Osteoblast (primary cell): ENCODE measurements at places on chromosomes 5 and 9. TPM values are rescaled to one million over a fixed set of nuclear protein-coding genes. Genes with fewer than 3 reads are reported as not detected.

DNA sequence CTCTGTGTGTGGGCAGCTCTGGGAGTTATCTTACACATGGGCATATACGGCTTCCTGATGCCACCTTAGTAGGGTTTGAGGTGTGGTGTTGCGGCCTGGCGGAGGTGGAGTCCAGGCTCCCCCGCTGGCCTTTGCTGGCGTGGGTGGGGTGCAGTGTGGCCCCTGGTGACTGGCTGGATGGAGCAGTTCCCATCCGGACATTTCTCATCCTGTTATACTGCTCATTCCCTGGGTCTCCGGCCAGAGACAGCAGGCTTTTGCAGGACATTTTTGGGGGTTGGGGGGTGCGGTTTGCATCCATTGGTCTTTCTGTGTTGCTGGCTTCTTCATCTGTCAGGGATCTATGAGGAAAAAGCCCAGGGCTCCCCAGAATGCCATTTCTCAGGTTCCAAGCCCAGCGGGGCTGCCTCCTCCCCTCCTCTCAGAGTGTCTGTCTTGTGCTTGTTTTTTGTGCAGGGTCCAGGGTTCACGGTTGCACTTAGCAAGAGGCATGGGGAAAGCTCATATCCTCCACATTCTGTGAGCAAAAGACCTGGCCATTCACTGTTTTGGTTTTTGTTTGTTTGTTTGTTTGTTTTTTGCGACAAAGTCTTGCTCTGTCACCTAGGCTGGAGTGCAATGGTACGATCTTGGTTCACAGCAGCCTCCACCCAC is 22.3 kb downstream of the NDUFS6 start:
- no peaks in the 10 kb centered on the region for H3K4me1 ChIP-seq
- H3K27ac ChIP-seq: no peak overlapping the region
- H3K27me3 ChIP-seq: no peaks in the 10 kb centered on the region
- DNase-seq: peak; percentile 19
- H3K36me3 ChIP-seq: peaks cover 27% of the 10 kb centered on the region

Gene HACD4
- 6.8 and 8.3 TPM in 2 replicates for total RNA-seq

DNA sequence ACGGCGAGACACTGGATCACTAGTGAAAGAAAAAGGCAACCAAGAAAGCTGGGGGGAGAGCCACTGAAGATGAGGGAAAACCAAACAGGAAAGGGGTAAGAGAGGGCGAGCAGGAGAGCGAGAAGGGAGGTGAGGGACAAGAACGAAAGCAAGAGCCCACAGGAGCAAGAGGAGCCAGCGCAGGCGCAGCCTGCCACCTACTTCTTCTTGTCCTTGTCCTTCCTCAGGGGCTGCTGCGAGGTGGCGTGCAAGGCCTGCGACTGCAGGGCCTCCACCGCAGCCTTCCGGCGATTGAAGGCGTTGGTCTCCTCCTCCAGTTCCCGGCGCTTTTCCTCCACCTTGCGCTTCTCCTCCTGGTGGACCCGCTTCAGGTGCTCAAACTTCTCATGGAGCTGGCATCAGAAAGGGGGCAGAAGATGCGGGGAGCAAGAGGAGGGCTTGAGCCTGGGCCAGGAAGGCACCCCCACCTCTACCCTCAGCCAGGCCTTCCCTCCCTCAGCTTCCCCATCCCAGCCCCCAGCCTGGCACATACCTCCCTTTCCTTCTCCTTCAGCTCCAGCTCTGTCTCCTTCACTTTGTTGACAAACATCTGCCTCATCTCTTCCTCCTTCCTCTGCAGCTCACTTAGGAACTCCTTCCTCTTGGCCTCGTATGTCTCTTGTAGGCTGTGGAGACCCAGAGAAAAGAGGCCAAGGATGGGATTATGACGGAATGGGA is 13.5 kb downstream of the CCNI2 start:
- H3K27ac ChIP-seq: no peak overlapping the region
- H3K36me3 ChIP-seq: peaks cover 38% of the 10 kb centered on the region
- H3K4me3 ChIP-seq: no peak overlapping the region
- H3K27me3 ChIP-seq: no peaks in the 10 kb centered on the region
- no peaks in the 10 kb centered on the region for H3K4me1 ChIP-seq

GRCh38 chr5:159792180-159792579 is 124.1 kb upstream of the ADRA1B start:
- H3K36me3 ChIP-seq: no peaks in the 10 kb centered on the region
- H3K4me1 ChIP-seq: peaks cover 2% of the 10 kb centered on the region
- no peak for DNase-seq
- no peak overlapping the region for H3K27ac ChIP-seq

- no peaks in the 10 kb centered on the region for H3K27me3 ChIP-seq
- no peak for DNase-seq
Observed at GRCh38 chr5:154437281-154437965, 8.4 kb upstream of the SAP30L start.

GRCh38 chr5:9474219-9475002 is 71.5 kb downstream of the SEMA5A start:
- no peak overlapping the region for H3K27ac ChIP-seq
- peaks cover 5% of the 10 kb centered on the region for H3K4me1 ChIP-seq
- H3K36me3 ChIP-seq: no peaks in the 10 kb centered on the region
- no peak overlapping the region for H3K4me3 ChIP-seq
- no peak for DNase-seq

GRCh38 chr5:169548315-169548714 is 35.3 kb upstream of the SPDL1 start:
- no peaks in the 10 kb centered on the region for H3K27me3 ChIP-seq
- H3K4me1 ChIP-seq: peaks cover 18% of the 10 kb centered on the region
- H3K4me3 ChIP-seq: no peak overlapping the region
- H3K36me3 ChIP-seq: no peaks in the 10 kb centered on the region
- no peak for DNase-seq

GRCh38 chr5:7705261-7705660 is 145.7 kb downstream of the CFAP90 start:
- no peaks in the 10 kb centered on the region for H3K27me3 ChIP-seq
- no peak for DNase-seq
- H3K27ac ChIP-seq: no peak overlapping the region

Gene TGFBI
- 1,700 and 2,120 TPM in 2 replicates for total RNA-seq

GRCh38 chr9:23081377-23081776 is 634.8 kb downstream of the DMRTA1 start:
- no peaks in the 10 kb centered on the region for H3K27me3 ChIP-seq
- H3K4me3 ChIP-seq: no peak overlapping the region
- H3K4me1 ChIP-seq: no peaks in the 10 kb centered on the region
- no peak for DNase-seq
- H3K36me3 ChIP-seq: no peaks in the 10 kb centered on the region
- no peak overlapping the region for H3K27ac ChIP-seq

- peak; percentile 89 for DNase-seq
- H3K27ac ChIP-seq: peak within 1 kb of the TSS; percentile 88
- H3K36me3 ChIP-seq: no peaks in the 10 kb centered on the region
Observed at GRCh38 chr9:16870596-16871335, at the start of gene BNC2. BNC2 (minus strand) TSS chr9:16870670; CDS start chr9:16870648, 22 bp downstream.

GRCh38 chr5:107289030-107289714 is 381.6 kb downstream of the EFNA5 start:
- peaks cover 4% of the 10 kb centered on the region for H3K4me1 ChIP-seq
- H3K27ac ChIP-seq: no peak overlapping the region
- no peak overlapping the region for H3K4me3 ChIP-seq
- no peak for DNase-seq
- H3K36me3 ChIP-seq: no peaks in the 10 kb centered on the region

DNA sequence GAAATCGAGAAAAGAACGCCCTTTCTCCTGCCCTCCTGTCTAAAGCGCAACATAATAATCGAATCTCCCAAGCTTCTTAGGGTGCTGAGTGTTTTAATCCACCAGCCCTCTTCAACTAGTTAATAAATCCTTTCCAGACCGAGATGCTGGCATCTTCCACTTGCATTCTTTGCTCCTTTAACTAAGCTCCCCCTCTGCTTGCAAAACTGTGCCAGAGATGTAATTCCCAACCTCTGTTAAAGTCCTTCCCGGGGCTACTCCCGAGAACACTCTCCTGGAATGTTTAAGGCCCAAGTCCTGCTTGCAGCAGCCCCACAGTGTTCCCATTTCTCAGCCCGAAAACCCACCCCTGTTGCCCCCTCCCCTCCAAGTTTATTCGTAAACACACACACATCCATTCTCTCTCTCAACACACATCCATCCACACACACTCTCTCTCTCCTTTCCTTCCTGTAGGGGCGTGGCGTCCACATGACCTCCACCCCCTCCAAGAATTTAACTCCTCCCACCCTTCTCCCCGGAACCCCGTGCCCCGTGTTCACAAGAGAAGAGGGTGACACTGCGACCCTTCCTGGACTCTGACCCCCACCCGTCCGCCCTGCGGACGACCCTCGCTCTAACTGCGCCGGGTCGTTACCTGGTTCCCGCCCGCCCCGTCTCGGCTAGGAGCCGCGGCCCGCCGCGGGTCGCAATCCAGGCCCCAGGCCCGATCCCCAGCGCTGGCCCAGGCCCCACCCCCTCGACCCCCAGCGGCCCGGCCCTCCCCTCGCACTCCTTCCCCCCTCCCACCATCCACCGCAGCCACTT is 7.0 kb upstream of the MGAT1 start:
- peak overlapping the region; percentile 86 for H3K27ac ChIP-seq
- DNase-seq: peak; percentile 99
- peaks cover 28% of the 10 kb centered on the region for H3K4me1 ChIP-seq
- H3K36me3 ChIP-seq: no peaks in the 10 kb centered on the region
- H3K4me3 ChIP-seq: peak overlapping the region; percentile 97

GRCh38 chr5:146213210-146213826 is 9.9 kb downstream of the RBM27 start:
- H3K4me3 ChIP-seq: no peak overlapping the region
- no peak overlapping the region for H3K27ac ChIP-seq
- no peak for DNase-seq
- no peaks in the 10 kb centered on the region for H3K36me3 ChIP-seq
- no peaks in the 10 kb centered on the region for H3K27me3 ChIP-seq

Gene SERF1B
- total RNA-seq: 8.3 and 12.1 TPM in 2 replicates

- peaks cover 37% of the 10 kb centered on the region for H3K27me3 ChIP-seq
- DNase-seq: no peak
- H3K4me1 ChIP-seq: peaks cover 22% of the 10 kb centered on the region
- peak overlapping the region; percentile 68 for H3K4me3 ChIP-seq
- no peaks in the 10 kb centered on the region for H3K36me3 ChIP-seq
- no peak overlapping the region for H3K27ac ChIP-seq
Observed at GRCh38 chr9:109319017-109319625, 1.7 kb downstream of the EPB41L4B start.

Gene SYK
- total RNA-seq: not detected in 2 replicates

DNA sequence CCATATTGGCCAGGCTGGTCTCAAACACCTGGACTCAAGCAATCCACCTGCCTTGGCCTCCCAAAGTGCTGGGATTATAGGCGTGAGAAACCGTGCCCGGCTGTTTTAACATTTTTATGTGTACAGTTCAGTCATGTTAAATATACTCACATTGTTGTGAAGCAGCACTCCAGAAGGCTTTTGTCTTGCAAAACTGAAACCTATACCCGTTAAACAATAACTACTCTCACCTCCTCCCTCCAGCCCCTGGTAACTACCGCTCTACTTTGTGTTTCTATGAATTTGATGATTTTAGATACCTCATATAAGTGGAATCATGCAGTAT is 23.1 kb upstream of the SHB start:
- no peak overlapping the region for H3K27ac ChIP-seq
- H3K4me1 ChIP-seq: no peaks in the 10 kb centered on the region
- H3K27me3 ChIP-seq: peaks cover 8% of the 10 kb centered on the region
- H3K36me3 ChIP-seq: no peaks in the 10 kb centered on the region
- no peak overlapping the region for H3K4me3 ChIP-seq

GRCh38 chr9:21576331-21577189 is 94.4 kb upstream of the IFNE start:
- peak overlapping the region; percentile 65 for H3K4me3 ChIP-seq
- peak; percentile 78 for DNase-seq
- H3K4me1 ChIP-seq: peaks cover 37% of the 10 kb centered on the region
- H3K27me3 ChIP-seq: no peaks in the 10 kb centered on the region
- H3K27ac ChIP-seq: peak overlapping the region; percentile 94

Gene KLHL9
- 35.9 and 38.4 TPM in 2 replicates for total RNA-seq

- DNase-seq: peak; percentile 79
- peaks cover 19% of the 10 kb centered on the region for H3K4me1 ChIP-seq
- no peaks in the 10 kb centered on the region for H3K36me3 ChIP-seq
Observed at GRCh38 chr9:4894076-4894475, 91.0 kb upstream of the JAK2 start.

GRCh38 chr9:110073356-110073905 is 134.5 kb downstream of the C9orf152 start:
- H3K36me3 ChIP-seq: peaks cover 12% of the 10 kb centered on the region
- H3K27ac ChIP-seq: peak overlapping the region; percentile 94
- DNase-seq: no peak
- no peaks in the 10 kb centered on the region for H3K27me3 ChIP-seq
- peaks cover 50% of the 10 kb centered on the region for H3K4me1 ChIP-seq

GRCh38 chr5:17819783-17820182 is 185.5 kb downstream of the TAF11L14 start:
- no peak for DNase-seq
- H3K27ac ChIP-seq: peak overlapping the region; percentile 37
- H3K36me3 ChIP-seq: no peaks in the 10 kb centered on the region

GRCh38 chr9:114805670-114806525 is at the start of gene TNFSF15:
TNFSF15 (minus strand) TSS chr9:114806039; CDS start chr9:114806012, 27 bp downstream.
- peak within 1 kb of the TSS; percentile 17 for H3K27ac ChIP-seq
- no peaks in the 10 kb centered on the region for H3K27me3 ChIP-seq
- H3K4me1 ChIP-seq: peaks cover 28% of the 10 kb centered on the region
- no peak within 1 kb of the TSS for H3K4me3 ChIP-seq

DNA sequence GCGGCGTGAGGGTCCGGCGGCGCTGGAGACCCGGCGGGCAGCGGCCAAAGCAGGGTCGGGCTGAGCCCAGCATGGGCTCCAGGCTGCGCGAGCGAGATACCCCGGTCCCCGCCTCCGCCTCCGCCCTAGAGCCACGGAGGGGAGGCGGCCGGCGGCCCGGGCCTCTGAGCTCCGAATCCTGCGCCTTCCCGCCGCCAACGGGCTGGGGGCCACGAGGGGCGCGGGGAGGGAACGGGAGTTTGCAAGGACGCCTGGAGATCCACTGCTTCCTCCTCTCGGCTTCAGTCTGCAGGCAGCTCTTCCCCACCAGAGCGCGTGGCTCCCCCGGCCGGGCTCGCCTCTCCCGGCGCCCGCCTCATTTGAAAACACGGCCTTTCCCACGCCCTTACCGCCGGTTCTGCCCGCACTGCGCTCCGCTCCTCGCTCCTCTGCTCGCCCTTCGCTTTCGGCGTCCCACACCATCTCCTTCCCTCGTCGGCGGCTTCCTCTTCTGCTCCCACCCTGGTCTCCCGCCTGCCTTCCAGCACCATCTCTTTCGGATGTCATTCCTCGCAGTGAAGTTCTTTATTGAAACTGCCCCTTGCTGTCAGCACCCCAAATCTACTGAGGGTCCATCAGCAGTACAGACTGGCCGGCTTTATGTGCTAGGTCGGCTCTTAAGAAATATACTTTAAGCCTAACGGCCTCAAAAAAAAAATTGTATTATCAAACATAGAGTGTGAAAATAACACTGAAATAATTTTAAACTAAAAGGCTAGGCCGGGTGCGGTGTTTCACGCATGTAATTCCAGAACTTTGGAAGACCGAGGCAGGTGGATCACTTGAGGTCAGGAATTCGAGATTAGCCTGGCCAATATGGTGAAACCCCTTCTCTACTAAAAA is 105.0 kb upstream of the FAM120A start:
- H3K4me1 ChIP-seq: no peaks in the 10 kb centered on the region
- H3K36me3 ChIP-seq: no peaks in the 10 kb centered on the region
